NCI-H2081 (cell line): ENCODE measurements at places on chromosomes 1 and 21.

DNA sequence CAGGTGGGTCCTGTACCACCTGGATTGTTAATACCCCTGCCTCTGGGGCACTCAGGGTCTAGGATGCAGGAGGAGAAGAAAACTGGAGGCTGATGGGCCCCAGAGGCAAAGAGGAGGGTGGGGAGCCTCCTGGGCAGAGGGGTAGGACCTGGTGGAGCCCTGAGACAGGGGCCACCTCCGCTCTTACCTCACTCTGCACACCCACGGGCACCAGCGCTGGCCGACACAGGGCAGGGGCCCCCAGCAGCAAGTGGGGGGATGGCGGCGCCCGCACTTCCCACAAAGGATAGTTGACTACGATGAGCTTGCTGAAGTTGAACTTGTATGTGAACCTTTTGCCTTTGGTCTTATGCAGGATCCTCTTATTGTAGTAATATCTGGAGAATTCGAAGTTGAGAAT is 1.1 kb downstream of the ETV3L start:
- no peak for DNase-seq

GRCh38 chr1:101181930-101182329 is 54.9 kb upstream of the S1PR1 start:
- DNase-seq: no peak

GRCh38 chr1:239814306-239814881 is 277.3 kb upstream of the FMN2 start:
- DNase-seq: peak; percentile 13

- no peak for DNase-seq
Measured at GRCh38 chr1:179351281-179351680, 14.5 kb upstream of the AXDND1 start.

DNA sequence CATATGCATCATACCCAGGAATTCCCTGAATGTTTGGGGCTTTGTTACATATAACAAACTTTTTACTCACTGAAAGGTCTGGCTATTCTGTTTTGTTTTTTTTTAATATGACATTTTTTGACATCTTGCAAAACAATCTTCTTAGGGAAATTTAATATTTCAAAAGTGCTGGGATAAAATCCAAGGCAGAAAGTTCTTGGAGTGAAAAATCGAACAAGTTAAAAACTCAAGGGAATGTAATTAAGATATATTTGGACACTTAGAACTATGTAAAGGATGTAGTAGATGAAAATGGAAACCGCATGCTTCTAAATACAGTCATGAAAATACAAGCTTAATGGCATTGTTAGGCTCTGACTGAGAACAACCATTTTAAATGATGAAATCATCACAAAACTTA is 8.6 kb downstream of the CHODL start:
- no peak for DNase-seq

DNA sequence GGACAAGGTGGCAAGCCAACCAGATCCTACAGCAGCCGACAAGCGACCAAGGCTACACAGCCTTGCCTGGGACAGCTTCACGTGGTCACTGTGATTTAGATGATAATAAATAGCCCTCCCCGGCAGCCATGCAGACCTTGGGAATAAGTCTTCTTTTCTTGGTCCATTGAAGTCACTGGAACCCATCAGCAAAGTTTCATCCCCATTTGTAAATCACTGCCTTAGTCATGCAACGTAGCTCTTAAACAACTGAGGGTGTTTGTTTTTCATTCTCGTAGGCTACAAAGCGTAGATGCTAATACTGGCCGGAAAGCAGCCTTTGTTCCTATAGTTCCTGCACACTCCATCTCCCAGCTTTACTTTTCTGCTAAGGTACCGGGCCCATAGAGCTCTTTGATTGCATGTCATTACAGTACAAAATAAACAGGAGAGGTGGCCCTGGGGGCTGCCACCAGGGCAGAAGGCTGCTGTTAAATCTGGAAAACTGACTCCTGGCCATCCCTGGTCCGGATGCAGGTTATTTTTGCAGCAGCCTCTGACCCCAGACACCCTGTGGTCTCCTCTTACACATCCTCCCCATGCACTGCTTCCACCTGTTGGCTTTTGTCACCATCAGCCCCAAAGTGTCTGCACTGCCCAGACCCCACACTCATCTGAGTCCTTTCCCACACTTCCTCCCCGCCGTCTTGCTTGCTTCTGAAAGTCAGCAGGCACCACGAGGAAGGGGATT is 105.5 kb downstream of the TOMM20 start:
- DNase-seq: no peak

GRCh38 chr1:19606817-19607642 is 37.1 kb upstream of the NBL1 start:
- no peak for DNase-seq

DNA sequence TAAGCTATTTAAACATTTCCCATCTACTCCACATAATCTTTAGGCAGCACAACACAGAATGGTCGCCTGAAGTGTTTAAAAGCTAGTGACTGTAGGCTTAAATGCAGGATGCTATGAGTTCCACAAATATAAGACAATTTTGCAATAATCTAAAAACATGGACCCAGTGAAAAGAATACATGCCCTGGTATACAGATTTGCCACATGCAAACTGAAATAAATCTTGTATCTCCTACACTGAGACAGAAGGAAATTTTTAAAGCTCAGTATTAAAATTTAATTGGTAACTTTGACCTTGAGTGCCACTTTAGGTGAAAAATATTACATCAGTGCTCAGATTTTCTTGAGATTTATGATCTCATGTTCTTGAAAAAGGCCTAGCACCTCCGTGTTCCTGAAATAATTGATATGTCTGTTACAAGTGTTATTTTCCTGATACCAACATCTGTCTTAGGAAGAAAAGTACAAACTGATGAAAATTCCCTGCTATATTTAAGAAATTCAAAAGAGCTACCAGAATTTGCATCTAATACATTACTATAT is 285.5 kb downstream of the VAV3 start:
- DNase-seq: no peak

DNA sequence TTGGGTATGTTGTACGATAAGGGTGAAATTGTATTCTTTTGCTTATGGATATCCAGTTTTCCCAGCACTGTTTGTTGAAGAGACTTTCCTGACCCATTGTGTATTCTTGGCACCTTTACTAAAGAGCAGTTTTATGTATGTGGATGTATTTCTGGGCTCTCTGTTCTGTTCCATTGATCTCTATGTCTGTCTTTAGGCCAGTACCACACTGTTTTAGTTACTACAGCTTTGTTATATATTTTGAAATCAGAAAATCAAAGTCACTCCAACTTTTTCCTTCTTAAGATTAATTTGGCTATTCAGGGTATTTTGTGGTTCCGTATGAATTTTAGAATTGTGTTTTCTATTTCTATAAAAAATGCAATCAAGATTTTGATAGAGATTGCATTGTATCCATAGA is 62.8 kb upstream of the C1orf146 start:
- no peak for DNase-seq

DNA sequence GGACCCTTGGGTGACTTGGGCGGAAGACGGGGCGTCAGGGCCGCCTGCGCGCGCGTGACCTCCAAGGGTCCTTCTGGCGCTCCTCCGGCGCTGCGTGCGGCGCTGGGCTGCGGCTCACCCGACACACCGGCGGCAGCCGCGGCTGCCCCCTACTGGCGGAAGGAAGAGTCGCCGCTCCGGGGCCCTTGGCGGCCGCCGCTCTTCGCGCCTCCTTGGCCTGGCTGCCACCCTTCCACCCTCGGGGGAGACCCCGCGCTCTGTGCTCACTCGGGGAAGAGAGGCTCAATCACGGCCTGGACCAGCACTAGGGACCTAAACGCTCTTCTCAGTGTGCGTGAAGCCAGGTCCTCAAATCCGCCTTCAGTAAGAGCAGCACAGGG is 89.7 kb downstream of the DMRTA2 start:
- peak; percentile 70 for DNase-seq

DNA sequence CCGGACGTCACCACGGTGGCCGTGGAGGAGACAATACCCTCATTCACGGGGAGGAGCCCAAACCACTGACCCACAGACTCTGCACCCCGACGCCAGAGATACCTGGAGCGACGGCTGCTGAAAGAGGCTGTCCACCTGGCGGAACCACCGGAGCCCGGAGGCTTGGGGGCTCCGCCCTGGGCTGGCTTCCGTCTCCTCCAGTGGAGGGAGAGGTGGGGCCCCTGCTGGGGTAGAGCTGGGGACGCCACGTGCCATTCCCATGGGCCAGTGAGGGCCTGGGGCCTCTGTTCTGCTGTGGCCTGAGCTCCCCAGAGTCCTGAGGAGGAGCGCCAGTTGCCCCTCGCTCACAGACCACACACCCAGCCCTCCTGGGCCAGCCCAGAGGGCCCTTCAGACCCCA is 7.0 kb downstream of the TNFRSF14 start:
- no peak for DNase-seq

GRCh38 chr1:220330265-220330664 is 58.0 kb upstream of the RAB3GAP2 start:
- no peak for DNase-seq

GRCh38 chr21:43818685-43819084 is 29.3 kb downstream of the RRP1 start:
- DNase-seq: no peak

DNA sequence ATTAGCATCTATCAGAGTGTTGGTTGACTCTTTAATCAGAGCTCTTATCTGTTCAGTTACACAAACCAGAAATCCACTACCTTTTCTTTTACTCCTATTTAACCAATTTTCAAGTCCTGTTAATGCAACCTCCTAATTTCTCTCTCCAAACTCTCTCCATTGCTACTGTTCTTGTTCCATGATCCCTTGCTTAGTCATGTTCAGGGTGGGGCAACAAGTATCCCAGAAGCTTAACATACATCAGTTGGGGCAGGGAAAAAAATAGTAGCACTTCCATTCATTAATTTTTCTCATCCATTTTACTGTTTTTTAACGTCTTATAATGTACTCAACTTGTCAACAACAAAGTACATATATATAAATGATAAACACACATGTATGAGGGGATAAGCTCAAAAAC is 111.2 kb upstream of the LBR start:
- no peak for DNase-seq

- no peak for DNase-seq
Measured at GRCh38 chr1:16724718-16725438, 15.4 kb upstream of the RNU1-4 start.

- no peak for DNase-seq
Measured at GRCh38 chr1:245209658-245210435, 55.1 kb downstream of the KIF26B start.
